CD4-positive, alpha-beta T cell (primary cell): ENCODE measurements at places on chromosomes 2 and 18. TPM values are rescaled to one million over a fixed set of nuclear protein-coding genes. Genes with fewer than 3 reads are reported as not detected.

- DNase-seq, result no peak
- H3K4me3 ChIP-seq, result no peak overlapping the region
- H3K4me1 ChIP-seq, result no peaks in the 10 kb centered on the region
- H3K27me3 ChIP-seq, result no peaks in the 10 kb centered on the region
- H3K36me3 ChIP-seq, result no peaks in the 10 kb centered on the region
Measured at GRCh38 chr2:234793212-234793785, 158.5 kb upstream of the SH3BP4 start.

Gene STARD6
- total RNA-seq, result not detected

DNA sequence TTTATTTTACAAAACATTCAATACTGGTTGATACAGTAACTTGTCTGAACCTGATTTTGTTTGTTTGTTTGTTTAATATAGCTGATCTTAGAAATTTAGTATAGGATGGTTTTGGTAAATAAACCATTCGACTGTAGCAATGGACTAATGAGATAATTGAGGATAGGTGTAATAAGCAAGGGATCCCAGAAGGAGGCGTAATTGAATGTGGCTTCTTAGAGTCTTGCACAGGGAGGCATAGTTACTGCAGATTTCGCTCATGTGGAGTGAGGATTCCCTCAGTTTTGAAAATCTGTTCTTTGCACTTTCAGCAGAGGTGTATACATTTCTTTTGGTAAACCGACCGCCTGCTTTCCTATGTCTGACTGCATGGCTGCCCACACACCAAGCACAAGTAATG, 709.6 kb downstream of the SOCS6 start:
- no peaks in the 10 kb centered on the region for H3K4me1 ChIP-seq
- no peaks in the 10 kb centered on the region for H3K36me3 ChIP-seq
- no peak overlapping the region for H3K27ac ChIP-seq
- no peak for DNase-seq
- no peaks in the 10 kb centered on the region for H3K27me3 ChIP-seq

Gene INHBB
- not detected for total RNA-seq

Gene SIX3
- total RNA-seq, result not detected

- H3K27ac ChIP-seq, result no peak overlapping the region
- no peak overlapping the region for H3K4me3 ChIP-seq
- no peaks in the 10 kb centered on the region for H3K36me3 ChIP-seq
- no peaks in the 10 kb centered on the region for H3K27me3 ChIP-seq
- DNase-seq, result no peak
Measured at GRCh38 chr2:109645412-109646184, 31.4 kb downstream of the SOWAHC start.

GRCh38 chr2:24920809-24921441, 888 bp upstream of the ADCY3 start:
- H3K27me3 ChIP-seq, result no peaks in the 10 kb centered on the region
- peak overlapping the region; percentile 50 for H3K4me3 ChIP-seq
- peaks cover 40% of the 10 kb centered on the region for H3K4me1 ChIP-seq
- no peak overlapping the region for H3K27ac ChIP-seq

DNA sequence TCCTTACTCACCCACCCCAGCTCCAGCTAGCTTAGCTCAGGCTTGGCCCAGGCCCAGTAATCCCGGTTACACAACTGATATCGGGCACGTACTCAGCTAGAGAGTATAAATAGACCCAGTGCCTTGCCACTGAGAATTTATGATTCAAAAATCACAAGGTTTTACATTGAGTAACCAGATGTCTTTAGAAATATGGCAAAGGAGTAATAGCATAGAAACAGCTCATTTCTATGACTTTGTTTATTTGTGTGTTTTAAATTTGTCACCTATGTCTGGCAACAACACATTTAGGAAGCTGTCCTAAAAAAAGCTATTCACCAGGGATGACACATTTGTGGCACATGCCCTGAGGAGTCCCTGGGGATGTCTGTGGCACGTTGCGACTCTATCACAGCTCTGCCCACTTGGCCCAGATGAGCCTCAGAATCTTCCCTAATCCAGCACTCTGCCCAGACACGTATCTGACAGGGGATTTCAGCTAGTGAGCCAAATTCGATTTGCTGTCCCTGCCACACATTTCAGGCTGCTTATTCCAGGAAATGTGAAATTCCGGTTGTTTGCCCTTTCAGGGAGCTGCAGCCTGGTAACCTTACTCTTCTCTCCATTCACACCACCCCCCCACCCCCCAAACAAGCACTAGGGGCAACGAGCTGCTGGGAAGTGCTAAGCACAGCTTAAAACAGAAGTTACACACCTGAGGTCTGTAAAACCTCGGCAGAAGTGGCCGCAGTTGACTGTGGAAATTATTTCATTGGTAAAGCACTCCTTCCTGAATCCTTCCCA, 85.4 kb upstream of the ZCCHC2 start:
- H3K27ac ChIP-seq, result no peak overlapping the region
- no peaks in the 10 kb centered on the region for H3K4me1 ChIP-seq
- H3K36me3 ChIP-seq, result no peaks in the 10 kb centered on the region
- H3K27me3 ChIP-seq, result no peaks in the 10 kb centered on the region

- no peaks in the 10 kb centered on the region for H3K27me3 ChIP-seq
- H3K4me3 ChIP-seq, result no peak overlapping the region
- H3K27ac ChIP-seq, result no peak overlapping the region
- H3K36me3 ChIP-seq, result no peaks in the 10 kb centered on the region
- DNase-seq, result no peak
- no peaks in the 10 kb centered on the region for H3K4me1 ChIP-seq
Measured at GRCh38 chr2:137437386-137437785, 526.9 kb upstream of the HNMT start.
